ENCODE measurements at places on chromosomes 2 and 18.
A peak's percentile ranks its signal among the peaks of the same experiment; 100 is the strongest.

GRCh38 chr2:109433926-109434325 lies 179.8 kb downstream of the SEPTIN10 start:
- DNase-seq, result no peak

- no peak for DNase-seq
Measured at GRCh38 chr2:25567406-25567805, 106.0 kb downstream of the DTNB start.

DNA sequence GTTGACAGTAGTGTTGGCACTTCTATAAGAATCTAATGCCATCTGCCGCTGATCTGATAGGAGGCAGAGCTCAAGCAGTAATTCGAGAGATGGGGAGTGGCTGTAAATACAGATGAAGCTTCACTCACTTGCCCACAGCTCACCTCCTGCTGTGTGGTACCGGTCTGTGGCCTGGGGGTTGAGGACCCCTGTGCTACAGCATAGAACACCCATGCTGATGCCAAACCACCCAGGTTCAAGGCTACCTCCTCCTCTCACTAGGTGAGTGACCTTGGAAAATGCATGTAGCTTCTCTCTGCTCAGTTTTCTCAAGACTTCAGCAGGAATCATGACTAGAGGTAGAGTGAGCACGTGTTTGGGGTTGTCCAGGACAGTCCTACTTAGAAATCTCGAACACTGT lies 263.4 kb downstream of the SH3BP4 start:
- no peak for DNase-seq

DNA sequence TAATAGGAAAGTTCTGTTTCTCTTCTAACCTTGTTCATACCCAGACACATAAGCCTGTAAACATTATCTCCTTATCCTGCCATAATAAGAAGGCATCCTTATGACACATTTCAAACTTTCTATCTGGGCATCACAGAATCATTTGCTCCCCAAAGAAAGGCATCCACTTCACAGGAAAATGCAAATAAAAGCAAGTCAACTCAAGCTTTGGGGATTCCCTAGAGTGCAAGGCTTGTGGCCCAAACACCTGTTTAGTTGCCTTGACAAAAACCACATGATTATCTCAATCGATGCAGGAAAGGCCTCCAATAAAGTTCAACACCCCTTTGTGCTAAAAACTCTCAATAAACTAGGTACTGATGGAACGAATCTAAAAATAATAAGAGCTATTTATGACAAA lies 195.7 kb upstream of the GALNT5 start:
- no peak for DNase-seq

- peak; percentile 78 for DNase-seq
Measured at GRCh38 chr2:201858281-201859184, 52.2 kb downstream of the CDK15 start.

DNA sequence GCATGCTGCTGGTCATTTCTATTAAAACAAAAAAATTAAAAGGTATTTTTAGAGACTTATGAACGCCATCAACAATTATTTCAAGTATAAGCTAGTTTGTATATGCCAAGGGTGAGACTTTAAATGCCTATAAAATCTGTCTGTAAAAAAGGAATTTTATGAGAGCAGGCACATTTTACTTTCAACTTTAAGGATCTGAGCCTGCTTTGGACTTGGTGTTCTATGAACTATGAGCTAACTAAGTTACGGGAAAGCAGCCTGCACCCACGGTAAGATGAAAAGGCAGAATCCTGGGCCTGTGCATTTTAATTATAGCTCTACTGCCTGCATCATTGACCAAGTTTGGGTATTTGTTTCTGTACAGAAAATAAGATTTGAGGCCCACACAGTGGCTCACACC lies 95.4 kb downstream of the PLEKHM3 start:
- DNase-seq, result no peak

DNA sequence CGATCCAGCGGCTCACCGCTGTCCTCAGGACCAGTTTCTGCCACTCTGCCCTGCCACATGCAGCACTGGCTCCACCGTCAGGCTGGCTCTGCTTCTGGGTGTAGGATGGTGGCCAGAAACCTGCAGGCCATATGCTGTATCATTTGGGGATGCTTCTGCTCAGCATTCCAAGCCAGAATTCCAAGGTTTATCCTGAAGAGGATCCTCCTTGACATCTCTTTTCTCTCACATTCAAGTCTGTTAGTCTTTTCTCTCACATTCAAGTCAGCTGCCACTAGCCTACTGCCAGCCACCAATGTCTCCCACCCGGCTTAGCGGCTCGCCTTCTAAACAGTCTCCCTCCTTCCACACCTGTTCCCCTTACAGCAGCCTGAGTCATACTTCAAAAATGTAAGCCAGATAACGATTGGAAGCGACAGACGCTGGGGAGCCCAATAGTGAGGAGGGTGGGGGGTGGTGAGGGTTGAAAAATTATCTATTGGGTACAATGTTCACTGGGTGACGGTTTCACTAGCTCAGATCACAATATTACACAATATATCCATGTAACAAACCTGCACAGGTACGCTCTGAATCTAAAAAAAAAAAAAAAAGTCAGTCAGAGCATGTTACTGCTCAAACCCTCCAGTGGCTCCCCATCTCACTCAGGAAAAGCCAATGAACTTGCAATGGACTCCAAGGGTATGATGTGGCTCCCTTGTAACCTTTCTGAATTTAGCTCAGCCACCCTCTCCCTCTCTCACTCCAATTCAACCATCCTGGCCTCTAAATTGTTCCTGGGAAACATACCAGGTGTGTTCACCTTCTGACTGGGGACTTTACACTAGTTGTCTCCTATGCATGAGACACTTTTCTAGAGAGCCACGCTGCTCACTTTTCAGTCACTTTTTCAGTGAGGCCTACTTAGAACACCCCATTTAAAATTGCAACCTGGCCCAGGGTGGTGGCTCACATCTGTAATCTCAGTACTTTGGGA lies 38.8 kb upstream of the SP3 start:
- DNase-seq, result no peak

DNA sequence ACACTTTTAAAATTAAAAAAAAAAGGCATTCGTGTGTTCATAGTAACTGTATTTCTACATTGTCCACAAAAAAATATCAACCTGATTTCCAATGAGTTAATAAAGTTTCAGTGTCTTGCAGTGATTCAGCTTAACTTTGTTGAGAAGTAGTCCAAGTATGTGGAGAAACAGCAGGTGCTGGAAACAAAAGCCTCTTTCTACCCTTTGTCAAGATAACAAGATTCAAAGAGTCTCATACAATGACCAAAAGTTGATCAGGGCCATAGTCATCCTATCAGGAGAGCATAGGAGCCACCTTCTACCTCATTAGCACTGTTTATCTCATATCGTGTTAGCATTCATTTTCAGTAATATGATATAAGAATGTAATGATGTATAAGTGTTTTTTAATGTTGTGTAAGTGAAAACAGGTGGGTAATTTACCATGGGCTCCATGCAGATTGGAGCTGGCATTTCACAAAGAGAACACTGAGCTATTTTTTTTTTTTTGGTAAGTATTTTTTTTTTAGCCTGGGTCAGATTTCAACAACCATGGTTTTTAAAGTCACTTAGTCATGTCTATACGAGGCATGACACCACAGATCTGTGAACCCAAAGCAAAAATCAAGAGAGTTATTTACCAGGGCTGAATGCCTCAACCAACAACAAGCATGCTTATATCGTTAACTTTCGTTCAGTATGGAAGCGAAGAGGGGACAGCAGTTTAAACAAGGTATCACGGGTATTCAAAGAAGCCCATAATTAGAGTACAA lies 165.0 kb upstream of the ZNF521 start:
- no peak for DNase-seq

DNA sequence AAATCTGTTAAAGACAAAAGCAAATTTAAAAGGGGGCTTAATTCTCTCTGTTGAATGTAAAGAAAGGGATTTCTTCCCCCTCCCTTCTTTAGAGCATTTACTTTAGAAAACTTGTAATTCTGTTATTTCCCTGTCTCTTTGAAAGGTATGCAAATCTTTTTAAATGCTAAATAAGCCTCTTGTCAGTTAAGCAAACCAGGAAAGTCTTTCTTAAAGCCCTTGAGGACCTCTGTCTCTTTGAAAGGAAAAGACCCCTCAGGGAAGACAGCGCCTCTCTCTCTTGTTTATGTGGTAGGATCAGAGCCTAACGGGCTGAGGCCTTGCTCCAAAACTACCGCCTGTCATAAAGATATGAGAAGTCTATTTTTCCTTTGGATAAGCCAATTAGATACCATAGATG lies 139.9 kb upstream of the CDH7 start:
- peak; percentile 94 for DNase-seq

DNA sequence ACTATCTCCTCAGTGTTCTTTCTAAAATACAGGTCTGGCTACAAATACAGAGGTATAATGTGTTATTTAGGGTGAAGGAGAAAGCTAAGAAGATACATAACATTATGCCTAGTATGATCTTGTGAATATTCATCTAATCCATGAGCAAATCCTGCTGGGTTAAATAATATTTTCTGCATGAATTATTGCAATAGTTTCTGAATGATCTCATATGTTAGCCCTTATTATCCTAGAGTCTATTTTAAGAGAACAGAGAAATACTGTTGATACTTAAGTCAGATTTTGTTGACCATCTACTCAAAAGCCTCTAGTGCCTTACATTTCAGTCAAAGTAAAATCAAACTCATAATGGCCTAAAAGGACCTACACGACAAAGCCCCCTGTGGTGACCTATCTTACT lies 382.3 kb downstream of the FIGN start:
- DNase-seq, result no peak

DNA sequence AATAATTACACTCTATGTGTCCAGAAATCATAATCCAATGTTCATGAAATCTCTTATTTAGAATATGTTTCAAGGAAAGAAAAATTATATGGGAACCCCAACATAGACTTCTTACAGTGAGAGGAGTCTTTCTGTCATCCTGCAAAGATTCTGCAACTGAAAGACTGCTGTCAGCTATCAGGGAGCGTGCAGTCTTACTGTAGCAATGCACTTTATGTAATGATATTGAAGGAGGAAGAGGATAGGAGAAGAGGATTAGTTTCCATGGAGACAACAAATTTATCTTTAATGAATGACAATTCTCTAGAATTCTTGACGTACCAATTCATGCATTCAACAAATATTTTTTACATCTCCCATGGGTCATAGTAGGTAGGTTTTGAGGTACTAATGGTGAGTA lies 61.3 kb upstream of the MYT1L start:
- no peak for DNase-seq

GRCh38 chr2:40289771-40290404 lies 162.0 kb downstream of the SLC8A1 start:
- no peak for DNase-seq

GRCh38 chr18:67586101-67586500 lies 69.6 kb upstream of the DSEL start:
- DNase-seq, result no peak

- no peak for DNase-seq
Measured at GRCh38 chr2:234391625-234392024, 105.3 kb downstream of the ARL4C start.

GRCh38 chr2:205119136-205119535 lies 563.2 kb upstream of the NRP2 start:
- no peak for DNase-seq

DNA sequence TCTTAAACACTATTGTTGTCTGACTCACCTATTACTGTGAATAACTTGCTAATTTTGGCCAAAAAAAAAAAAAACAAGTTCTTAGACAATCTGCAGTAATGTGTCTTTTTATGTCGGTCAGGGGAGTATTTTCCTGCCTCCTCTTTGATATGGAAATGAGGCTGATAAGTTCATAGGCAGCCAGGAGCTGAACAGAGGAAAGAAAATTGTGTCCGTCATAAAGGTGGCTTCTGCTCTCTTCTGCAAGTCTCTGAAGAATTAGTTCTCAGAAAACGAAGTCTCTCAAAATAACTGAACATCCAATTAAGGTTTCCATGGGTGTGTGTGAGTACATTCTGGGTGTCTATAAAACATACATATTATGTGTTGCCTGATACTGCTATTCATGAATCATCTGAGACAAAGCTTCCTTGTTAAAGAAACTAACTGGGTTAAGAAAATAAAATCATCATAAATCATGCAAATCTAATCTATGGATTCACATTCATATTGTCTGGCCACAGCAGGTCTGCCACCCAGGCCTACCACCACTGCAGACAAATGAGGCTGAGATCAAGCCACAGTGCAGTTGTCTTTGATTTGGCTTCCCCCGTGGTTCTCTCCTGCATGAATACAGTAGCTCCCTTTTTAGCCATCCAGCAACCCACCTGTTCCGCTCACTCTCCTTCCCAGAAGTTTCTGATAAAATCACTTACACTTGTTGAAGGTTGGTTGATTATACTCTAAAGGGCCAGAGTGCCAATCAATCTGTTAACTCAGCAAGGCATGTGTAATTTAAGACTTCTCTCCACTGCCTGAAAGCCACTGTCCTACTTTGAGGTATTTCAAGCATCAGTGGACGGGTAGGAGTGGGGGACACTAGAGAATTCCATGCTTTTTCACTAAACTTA lies 19.4 kb upstream of the SP5 start:
- no peak for DNase-seq

- no peak for DNase-seq
Measured at GRCh38 chr2:172698041-172698863, 37.4 kb upstream of the RAPGEF4 start.

DNA sequence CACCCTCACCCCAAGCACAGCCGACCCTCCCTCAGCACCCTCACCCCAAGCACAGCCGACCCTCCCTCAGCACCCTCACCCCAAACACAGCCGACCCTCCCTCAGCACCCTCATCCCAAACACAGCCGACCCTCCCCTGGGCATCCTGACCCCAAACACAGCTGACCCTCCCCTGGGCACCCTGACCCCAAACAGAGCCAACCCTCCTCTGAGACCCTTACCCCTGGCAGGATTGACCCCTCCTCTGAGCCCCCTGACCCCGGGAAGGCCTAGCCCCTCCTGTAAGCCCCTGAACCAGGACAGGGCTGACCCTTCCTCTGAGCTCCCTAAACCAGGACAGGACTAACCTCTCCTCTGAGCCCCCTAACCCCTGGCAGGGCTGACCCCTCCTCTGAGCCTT lies 84.4 kb upstream of the RAB6C start:
- no peak for DNase-seq

DNA sequence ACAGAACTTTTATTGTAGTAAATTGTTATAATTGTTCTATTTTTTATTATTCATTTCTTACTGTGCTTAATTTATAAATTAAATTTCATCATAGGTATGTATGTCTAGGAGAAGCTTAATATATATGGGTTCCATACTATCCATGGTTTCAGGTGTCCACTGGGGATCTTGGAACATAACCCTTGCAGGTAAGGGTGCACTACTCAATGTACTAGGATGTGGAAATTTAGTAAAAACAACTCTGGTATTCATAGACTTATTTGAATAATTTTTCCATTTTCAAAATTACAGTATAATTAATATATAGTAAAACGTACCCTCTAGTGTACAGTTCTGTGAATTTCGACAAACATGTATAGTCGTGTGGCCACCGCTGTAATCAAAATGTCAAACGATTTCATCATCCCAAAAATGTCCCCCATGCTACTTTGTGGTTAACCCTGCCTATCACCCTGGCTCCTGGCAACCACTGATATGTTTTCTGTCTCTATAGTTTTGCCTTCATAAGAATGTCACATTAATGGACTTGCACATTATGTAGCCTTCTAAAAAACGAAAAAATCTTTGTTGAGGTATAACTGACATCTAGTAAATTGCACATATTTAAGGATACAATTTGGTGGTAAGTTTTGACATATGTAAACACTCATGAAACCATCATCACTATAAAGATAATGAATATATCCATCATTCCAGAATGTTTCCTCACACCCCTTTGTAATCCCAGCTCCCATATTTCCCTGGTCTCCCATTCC lies 45.7 kb downstream of the ARL5A start:
- no peak for DNase-seq

- no peak for DNase-seq
Measured at GRCh38 chr2:105842555-105842954, 97.8 kb downstream of the NCK2 start.

- DNase-seq, result no peak
Measured at GRCh38 chr2:163637871-163638270, 97.9 kb downstream of the FIGN start.
